Epithelial cell of proximal tubule (primary cell): ENCODE measurements at places on chromosomes 6 and 20.

DNA sequence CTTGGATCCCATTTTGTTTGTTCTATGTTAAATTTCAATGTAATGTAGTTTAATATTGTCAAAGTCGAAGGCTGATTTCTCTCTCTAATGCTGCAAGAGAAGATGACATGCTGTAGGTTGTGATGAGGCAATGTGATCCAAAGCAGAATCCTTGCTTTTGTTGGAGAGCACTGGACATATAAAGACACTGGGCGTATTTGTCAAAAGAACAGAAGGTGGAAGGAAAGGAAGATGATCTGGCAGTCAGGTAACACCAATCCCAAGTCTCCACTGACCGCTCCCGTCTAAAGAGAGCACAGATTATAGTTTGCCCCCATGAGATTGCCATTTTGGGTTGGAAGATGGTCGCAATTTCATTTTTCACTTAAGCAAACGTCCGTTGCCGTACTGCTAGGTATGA lies 935 bp upstream of the RFX6 start:
- no peak for DNase-seq

DNA sequence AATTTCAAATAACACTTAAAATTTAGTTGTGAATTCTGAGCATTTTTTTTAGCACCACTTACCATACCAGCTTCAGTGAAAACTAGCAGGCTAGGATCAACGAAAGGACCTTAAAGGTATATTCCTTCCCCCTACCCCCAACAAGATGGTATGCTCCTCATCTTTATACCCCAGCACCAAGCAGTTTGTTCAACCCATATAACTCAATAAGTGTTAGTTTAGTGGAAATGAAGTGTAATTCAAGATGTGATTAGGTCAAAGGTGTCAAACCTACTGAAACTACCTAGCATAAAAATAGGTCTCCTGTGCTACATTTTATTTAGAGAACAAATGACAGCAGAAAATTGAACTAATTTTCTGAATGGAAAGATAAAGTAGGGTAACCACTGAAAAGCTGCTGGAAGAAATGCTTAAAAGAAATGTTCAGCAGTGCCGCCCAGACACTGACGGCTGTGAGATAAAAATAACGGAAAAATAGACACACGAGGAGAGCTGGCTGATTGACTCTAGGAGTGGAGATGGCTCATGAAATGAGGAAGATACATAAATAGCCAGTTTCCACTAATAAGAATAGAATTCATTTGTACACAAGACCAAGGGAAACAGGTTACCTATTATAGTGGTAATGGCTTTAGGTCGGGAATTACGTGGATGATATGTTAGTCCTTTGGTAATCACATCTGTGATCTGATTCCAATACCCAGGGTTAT lies 94.8 kb downstream of the IPCEF1 start:
- DNase-seq = no peak

DNA sequence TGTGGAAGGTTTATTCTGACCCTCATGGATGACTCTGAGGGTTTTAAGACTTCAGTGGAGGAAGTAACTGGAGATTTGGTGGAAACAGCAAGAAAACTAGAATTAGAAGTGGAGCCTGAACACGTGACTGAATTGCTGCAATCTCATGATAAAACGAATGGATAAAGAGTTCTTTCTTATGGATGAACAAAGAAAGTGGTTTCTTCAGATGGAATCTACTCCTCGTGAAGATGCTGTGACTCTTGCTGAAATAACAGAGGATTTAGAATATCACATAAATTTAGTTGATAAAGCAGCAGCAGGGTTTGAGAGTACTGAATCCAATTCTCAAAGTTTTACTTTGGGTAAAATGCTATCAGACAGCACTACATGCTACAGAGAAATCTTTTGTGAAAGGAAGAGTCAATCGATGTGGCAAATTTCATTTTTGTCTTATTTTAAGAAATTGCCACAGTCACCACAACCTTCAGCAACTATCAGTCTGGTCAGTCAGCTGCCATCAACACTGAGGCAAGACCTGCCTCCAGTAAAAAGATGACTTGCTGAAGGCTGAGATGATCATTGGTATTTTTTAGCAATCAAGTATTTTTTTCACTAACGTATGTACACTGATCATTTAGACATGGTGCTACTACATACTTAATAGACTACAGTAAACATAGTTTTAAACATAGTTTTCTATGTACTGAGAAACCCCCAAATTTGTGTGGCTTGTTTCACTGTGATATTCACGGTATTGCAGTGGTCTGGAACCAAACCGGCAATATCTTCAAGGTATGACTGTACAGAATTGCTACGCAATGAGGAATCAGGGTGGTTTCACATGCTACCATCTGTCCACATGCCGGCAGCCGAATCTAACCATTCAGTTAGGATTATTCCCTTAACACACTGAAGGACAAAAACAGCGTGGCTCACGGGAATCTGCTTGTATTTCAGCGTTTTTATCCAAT lies 149.0 kb downstream of the MYB start:
- DNase-seq = no peak

DNA sequence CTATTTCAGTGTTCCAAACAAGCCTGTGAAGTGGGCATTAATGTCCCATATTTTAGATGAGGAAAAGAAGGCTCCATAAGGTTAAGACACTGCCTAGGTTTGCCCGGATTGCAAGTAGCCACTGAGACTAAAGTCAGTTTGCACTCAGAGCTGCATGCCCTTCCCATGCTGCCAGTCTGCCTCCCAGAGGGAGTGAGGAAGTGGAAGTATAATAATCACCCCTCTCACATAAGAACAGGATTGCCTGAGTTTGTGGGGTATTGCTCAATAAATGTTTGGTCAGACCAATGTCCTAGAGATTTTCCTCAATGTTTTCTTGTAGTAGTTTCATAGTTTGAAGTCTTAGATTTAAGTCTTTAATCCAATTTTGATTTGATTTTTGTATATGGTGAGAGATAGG lies 43.9 kb upstream of the CLIC5 start:
- DNase-seq = no peak

DNA sequence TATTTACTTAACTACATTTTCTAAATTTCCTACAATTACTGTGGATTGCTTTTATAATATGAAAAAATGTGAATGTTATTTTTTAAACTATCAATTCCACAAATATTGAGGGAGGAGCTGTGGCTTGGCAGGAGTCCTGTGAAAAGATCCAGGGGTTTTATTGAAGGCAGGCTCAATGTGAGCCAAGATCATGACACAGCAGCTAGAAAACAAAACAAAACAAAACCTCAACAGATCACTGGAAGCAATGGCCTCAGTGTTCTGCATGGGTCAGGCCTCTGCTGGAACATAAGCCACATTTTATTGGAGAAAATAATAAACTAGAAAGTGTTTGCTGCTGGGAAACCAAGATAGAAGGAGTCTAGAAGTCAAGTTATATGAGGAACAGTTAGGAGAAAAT lies 19.4 kb upstream of the RCAN2 start:
- no peak for DNase-seq

DNA sequence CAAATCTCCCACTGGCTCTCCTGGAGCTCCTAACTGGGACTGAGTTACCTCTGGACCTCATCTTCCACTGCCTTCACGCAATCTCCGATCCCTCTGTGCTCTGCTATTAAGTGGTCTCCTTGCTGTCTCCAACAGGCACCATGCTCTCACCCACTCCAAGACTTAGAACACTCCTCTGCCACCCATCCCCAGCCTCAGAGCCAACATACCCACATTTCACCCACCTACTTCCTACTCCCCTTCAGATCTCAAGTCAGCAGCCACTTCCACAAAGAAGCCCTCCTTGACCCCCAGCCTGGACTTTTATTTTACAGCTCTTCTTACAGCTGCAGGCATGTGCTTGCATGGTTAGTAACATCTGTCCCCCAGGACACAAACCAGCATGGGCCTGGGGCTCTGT lies 29.6 kb upstream of the NOL4L start:
- DNase-seq = no peak

- DNase-seq = no peak
Measured at GRCh38 chr6:31048099-31048498, 37.8 kb downstream of the MUC22 start.

DNA sequence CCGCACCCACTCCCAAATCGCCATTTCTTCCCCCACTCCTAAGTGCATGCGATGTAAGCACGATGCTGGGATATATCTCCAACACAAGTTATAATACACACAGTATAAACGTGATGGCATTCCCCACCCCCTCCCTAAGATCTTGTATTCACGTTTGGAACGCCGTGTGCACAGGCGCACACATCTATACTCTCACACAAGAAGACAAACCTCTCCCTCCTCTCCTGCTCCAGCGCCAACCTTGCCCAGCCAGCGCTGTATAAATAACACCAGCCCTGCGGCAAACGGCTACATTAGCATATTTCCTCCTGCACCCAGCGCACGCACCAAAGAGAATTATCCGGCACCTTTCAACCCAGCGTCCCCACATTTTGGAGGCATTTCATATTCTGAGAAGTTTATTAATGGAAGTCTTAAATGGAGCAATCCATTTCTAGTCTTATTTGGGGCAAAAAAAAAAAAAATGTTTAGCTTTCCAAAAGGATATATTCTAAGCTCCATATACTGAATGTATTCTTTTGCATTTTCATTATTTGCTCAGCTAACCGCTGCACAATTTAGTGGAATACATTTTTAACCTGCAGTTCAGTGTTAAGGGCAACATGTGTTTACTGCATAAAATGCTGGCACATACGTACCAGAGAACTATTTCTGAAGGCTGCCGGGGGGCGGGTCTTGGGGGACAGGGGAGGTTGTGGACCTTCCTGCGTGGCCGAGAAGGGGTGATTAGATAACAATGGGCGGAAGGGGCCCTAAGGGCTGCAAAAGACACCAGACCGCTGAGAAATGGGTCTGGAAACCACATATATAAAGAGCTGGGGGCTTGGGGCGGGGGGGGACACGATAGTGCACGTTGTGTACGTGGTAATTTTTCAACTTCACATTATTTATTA lies 1.1 kb upstream of the SLC22A23 start:
- DNase-seq = no peak

GRCh38 chr6:41376176-41376575 lies 40.8 kb downstream of the NCR2 start:
- no peak for DNase-seq

GRCh38 chr6:3762359-3762758 lies 10.8 kb upstream of the PXDC1 start:
- DNase-seq = no peak

GRCh38 chr6:42624601-42625000 lies 60.8 kb downstream of the UBR2 start:
- no peak for DNase-seq

- no peak for DNase-seq
Measured at GRCh38 chr6:134482593-134483270, 164.8 kb upstream of the SGK1 start.

DNA sequence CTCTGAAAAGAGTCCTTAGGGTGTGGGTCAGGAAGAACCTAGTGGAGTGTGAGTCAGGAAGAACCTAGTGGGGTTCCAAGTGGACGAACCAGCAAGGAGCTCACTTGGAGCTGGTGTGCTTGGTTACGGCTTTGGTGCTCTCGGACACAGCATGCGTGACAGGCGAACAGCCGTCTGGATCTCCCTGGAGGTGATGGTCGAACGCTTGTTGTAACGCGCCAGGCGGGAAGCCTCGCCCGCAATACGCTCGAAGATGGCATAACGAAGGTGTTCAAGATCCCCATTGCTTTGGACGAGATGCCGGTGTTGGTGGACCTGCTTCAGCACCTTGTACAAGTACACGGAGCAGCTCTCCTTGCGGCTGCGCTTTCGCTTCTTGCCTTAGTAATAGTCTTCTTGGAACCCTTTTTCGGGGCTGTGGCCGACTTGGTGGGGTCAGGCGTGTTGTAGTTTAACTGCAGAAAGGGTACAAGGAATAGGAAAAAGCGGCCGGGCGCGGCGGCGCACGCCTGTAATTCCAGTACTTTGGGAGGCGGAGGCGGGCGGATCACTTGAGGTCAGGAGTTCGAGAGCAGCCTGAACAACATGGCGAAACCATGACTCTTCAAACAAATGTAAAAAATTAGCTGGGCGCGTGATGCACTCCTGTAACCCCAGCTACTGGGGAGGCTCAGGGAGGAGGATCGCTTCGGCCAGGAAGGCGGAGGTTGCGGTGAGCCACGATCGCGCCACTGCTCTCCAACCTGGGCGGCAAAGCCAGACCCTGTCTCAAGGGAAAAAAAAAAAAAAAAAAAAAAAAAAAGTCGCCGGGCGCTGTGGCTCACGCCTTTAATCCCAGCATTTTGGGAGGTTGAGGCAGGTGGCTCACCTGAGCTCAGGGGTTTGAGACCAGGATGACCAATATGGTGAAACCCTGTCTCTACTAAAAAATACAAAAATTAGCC lies 48.0 kb downstream of the OR2B2 start:
- DNase-seq = no peak

DNA sequence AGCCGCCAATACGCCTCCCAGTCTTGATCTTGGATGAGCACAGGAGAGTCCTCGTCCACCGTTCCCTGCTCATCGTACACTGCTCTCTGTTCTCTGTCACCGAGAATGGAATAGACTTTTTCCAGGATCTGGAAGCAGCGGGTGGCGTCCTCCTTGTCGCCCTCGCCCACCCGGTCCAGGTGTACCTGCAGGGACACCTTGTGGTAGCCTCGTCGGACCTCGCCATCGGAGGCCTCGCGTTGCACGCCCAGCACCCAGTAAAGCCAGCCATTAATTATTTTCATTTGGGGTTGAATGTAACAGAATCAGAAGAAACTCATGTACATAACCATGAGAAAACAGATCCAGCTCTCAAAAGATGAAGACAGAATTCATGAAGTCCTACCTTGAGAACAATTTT lies 59.9 kb downstream of the JAG1 start:
- no peak for DNase-seq

GRCh38 chr20:25466846-25467245 lies 59.4 kb downstream of the GINS1 start:
- DNase-seq = no peak

GRCh38 chr6:74731204-74731603 lies 474.6 kb downstream of the COL12A1 start:
- no peak for DNase-seq

- no peak for DNase-seq
Measured at GRCh38 chr20:910870-911770, 5.0 kb downstream of the ANGPT4 start.

DNA sequence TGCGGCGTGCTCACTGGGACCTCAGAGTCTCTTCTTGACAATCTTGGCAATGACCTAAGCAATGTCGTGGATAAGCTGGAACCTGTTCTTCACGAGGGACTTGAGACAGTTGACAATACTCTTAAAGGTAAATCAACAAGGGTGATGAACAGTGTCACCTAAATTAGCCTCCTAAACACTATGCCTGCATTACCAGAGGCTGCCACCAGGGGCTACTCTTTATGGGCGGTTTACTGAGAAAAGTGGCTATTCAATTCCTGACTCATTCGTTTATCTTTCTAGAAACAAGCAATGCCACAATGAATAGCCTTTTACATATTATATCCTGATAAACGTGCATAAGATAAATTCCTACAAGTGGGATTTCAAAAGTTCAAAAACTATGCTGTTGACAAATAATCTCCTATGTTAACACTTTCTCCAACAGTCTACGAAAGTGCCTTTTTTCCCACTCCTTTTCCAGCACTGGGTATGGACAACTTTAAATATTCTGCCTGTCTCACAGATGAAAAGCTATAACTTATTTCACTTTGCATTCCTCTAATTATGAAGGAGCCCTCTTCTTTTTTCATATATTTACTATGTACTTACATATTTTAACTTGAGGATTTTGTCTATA lies 1.3 kb downstream of the BPIFA2 start:
- DNase-seq = no peak

GRCh38 chr6:8066108-8066507 lies 1.9 kb upstream of the BLOC1S5 start:
- DNase-seq = no peak

- DNase-seq = no peak
Measured at GRCh38 chr6:112839525-112839961, 492.4 kb downstream of the RFPL4B start.
